Stimulated activated CD4-positive, alpha-beta T cell treated with anti-CD3 and anti-CD28 coated beads, Interleukin-1b, Interleukin-23, amount 100 ng/mL, for 1 hour (primary cell): ENCODE measurements at places on chromosomes 12 and 14.

DNA sequence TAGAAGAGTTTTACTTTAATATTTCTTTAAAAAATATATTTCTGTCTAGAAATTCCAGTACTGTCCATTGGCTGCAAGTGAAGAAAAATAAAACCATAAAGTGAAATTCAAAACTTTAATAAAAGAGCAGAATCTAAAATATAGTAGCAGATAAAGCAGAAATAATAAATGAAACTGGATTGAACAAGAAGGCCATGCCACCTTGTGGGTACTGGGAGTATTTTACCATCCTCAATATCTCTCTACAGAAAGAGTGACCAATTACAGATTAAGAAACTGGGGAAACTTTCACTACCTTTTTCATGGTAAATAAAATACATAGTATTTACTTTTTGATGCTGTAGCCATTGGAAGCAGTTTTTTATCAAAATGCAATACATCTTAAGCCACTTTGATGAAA, 220.5 kb downstream of the BCAT1 start:
- no peak for DNase-seq

DNA sequence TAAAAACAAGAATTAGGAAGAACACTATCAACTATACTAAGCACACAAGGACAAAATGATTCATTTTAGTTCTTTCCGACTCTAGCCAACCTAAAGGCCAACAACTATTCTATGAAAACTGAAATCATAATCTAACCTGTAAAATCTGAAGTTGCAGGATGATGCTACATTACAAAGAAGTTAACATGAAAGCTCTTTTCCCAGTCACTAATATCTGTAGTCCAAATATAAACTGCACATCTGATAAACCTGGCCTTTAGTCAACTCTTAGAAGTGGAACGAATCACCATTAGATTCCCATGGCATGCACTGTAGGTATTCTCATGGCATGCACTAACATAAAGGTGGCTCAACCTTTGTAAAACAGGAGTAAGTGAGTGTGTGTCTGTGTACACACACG, 41.7 kb downstream of the BLTP3B start:
- DNase-seq = no peak

- no peak for DNase-seq
Measured at GRCh38 chr12:78192979-78193378, 362.3 kb downstream of the NAV3 start.

- DNase-seq = no peak
Measured at GRCh38 chr12:85155791-85156190, 119.6 kb downstream of the LRRIQ1 start.

DNA sequence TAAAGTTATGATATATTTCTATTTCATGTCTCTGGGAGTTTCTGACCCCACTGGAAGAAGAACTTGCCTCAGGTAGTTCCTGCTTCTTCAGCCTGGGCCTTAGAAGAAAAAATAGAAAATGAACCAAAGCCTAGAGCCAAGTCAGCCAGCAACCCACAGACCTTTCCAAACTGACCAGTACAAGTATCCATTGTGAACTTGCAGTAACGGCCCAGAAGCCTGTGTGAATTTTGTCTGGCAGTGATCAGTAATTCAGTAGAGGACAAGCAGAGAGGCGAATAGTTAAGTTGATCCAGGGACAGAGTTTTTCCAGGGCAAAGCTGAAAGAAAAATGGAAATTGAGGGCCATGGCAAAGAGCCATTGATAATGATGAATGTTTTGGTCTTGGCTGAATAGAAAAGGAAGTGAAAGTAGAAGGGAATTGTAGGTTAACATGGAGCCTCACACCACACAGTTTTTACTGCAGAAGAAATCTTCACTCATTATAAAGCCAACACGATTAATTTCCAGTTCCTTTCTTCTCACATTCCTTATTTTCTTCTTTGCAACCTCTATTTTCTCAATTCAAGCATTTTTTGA, 311.8 kb downstream of the BTG1 start:
- no peak for DNase-seq

- no peak for DNase-seq
Measured at GRCh38 chr12:20483776-20484175, 115.4 kb downstream of the PDE3A start.

- DNase-seq = no peak
Measured at GRCh38 chr12:43127886-43128549, 424.0 kb downstream of the ADAMTS20 start.

DNA sequence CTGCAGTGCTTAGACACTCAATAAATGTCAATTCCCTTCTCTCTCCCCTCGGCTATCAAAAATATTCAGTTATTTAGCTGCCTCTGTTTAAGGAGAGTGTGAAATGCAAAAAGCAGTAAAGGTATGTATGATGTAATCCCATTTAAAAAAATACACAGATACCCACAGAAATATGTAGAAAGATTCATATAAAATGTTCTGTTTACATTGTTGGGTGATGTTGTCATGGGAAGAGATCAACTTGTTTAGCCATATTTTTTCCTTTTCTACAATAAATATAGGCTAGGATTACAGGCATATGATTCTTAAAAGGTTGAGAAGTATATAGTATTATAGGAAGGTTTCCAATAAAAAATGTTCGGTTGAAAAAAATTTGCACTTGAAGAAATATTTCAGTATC, 7.8 kb downstream of the PPP2R3C start:
- DNase-seq = no peak

GRCh38 chr12:4786795-4787194, 66.6 kb downstream of the GALNT8 start:
- DNase-seq = no peak

DNA sequence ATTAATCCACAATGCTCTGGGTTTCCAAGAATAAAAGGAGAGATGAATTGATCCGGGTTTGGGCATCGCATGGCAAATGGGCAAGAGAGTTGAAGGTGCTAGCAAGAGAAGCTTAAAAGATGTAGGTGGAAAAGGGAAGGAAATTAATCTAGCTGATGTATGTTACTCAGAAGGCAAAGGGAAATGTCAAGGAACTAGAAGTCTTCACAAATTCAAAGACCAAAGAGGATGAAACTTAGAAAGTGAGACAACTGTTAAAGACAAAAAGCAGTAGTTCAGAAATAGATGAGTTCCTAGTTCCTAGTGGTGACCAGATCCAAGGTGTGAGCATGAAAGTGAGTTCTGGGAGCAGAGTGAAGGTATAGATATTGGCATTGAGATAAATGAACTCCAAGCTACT, 228.3 kb downstream of the SEC23A start:
- no peak for DNase-seq

- DNase-seq = no peak
Measured at GRCh38 chr12:14638066-14638465, 58.3 kb downstream of the GUCY2C start.

DNA sequence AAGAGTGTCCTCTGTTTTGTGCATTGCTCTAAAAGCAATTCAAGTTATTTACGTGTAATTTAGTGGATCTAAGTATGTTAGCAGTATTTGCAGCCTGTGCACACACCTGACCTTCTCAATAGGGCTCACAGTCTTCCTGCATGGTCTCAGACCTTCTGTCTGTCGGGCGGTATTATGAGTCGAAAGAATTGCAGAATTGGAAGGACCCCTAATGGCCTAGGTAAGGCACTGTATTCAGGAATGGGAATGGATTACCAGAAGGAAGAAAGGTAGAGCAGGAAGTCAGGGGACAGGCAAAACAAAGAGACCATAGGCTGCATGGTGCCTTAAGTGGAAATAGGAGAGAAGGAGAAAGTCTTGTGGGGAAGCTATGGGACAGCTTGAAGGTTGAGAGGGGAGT, 341.6 kb downstream of the VRK1 start:
- no peak for DNase-seq

- DNase-seq = no peak
Measured at GRCh38 chr12:88947486-88948043, 367.3 kb upstream of the KITLG start.

DNA sequence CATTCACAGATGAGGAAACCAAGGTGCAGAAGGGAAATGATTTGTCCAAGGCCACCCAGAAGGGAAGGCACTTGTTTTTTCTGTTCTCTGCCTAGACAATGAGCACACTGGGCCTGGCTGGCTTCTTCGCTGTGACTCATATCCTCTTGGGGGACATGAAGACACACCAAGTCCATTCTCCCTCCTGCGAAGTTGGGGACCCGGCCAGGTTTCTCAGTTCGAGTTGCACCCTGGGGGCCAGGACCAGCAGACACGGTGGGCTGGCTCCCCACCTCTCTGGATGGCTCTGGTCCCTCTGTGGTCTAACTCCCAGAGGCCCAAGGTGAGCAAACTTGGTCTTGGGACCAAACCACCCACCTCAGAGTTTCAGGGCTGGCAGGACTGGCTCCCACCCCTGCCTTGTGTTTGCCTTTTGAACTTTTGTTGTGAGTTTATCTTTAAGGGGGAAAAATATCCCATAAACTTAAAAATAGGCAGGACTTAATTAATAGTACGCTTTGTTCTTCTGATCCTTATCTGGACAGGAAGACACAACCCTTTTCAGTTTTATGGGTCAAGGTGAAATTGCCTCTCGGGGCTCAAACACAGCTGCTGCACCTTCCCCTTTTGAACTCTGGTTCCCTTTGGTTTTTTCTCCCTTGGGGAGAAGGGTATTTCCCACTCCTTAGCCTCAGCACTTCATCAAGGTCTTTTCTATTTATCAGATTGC, 9.0 kb upstream of the MLEC start:
- no peak for DNase-seq

GRCh38 chr12:104697186-104697585, 240.4 kb downstream of the CHST11 start:
- DNase-seq = no peak

GRCh38 chr14:64191756-64192155, 102.4 kb downstream of the ESR2 start:
- DNase-seq = no peak

DNA sequence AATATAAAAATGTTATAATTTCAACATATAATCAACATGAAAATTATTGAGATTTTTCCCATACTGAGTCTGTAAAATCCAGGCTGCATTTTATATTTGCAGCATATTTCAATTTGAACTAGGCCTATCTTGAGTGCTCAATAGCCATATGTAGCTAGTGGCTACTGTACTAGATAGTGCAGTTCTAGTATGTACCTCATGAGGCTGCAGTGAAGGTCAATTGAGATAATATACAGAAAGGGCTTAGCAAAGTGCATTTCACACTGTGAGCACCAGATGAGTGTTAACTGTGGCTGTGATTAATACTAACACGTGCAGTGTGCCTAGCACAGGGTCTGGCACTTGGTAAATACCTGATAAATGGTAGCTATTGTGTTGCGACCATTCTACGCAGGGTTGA, 5.4 kb upstream of the SLC22A17 start:
- no peak for DNase-seq

DNA sequence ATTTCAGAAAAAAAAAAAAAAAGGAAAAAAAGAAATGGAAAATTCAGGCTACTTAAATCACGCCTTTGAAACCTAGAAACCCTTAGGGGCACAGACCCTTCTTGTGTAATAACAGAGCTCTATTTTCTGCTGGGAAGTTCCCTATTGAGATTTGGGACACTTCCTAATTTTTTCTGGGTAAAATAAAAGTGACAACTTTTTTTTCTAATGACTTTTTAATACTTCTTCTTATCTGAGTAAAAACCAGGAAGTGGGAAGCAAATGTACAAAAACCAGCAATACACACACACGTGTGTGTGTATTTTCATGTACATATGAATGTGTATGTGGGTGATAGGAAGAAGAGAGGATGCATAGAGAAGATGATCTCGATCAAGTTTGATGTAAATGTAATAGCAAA, 35.8 kb downstream of the ETV6 start:
- no peak for DNase-seq

DNA sequence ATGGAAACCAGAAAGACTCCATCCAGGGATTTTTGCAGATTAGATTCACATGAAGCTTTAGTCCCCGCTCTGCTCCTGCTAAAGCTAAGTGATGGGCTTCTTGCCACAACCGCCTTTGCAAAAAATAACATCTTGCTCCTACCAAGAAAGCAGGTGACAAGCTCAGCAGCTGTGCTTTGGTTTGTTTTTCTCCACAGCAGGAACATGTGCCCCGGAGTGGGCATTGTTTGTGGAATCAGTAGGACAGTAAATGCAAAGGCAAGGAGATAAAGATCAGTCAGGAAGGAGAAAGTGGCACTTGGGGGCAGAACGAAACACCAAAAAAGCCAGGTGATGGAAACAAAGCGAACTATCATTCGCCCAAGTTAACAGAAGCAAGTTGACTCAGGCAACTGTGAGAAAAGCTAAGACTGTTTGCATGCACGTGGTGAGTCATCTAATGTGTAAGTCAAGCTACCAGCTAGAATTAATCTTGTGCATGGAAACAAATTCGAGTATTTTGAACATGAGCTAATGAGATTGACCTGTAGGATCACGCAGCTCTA, 165.5 kb upstream of the PLXNC1 start:
- no peak for DNase-seq

DNA sequence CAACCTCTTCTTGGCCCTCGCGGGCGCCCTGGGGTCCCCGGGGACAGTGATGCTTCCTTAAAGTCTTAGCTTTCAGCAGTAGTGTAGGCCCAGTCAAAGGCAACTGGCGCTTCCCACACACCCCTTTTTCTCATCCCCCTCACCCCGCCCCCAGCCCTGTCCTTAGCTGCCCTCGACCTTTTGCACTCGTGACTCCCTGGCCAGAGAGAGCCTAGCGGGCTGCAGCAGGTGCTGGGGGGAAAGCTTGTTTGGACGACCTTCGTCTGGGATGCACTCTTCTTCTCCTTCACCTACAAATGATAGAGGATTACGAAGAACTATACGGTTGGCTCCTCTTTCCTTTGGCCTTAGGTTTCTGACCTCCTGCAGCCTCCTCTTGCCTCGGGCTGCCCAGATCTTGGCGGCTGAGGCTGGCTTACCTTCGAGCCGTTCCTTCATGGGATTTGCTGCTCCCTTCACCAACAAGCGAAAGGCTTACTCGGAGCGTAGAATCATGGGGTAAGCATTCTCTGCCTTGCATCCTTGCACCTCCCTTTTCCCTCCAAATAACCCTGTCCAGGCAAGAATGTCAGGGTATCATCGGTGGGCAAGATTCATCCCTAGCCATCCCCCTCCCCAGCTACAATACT, 815 bp downstream of the COQ10A start:
- DNase-seq = no peak

GRCh38 chr12:18323159-18323558, 61.8 kb downstream of the PIK3C2G start:
- no peak for DNase-seq

- no peak for DNase-seq
Measured at GRCh38 chr12:98939350-98939749, 294.3 kb downstream of the APAF1 start.

DNA sequence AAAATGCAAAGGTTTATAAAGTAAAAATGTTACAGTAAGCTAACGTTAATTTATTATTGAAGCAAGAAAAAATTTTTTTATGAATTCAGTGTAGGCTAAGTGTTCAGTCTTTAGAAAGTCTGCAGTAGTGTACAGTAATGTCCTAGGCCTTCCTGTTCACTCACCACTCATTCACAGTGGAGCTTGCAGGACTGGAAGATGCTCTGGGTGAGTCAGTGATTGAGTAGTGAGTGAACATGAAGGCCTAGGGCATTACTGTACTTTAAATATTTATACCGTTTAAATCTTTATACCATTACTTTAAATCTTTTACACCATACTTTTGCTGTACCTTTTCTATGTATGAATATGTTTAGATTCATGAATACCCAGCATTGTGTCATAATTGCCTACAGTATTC, 120.3 kb upstream of the SLC38A4 start:
- no peak for DNase-seq
